ENCODE measurements at places on chromosomes 6 and 20. TPM values are rescaled to one million over a fixed set of nuclear protein-coding genes. Genes with fewer than 3 reads are reported as not detected.

The SLC4A11 gene
- total RNA-seq = 1.2 TPM

The DEFB129 gene
- not detected for total RNA-seq

The PPP1R18 gene
- total RNA-seq = 52.0 TPM

The TENT5A gene
- 42.2 TPM for total RNA-seq

The BANF2 gene
- not detected for total RNA-seq

The GRIK2 gene
- 1.8 TPM for total RNA-seq

The DYNLT2 gene
- 0.45 TPM for total RNA-seq

The HLA-DOB gene
- total RNA-seq = not detected

The OXT gene
- not detected for total RNA-seq

The CALHM4 gene
- not detected for total RNA-seq

The IRF4 gene
- total RNA-seq = not detected

The THEMIS gene
- total RNA-seq = not detected

The RIPPLY2 gene
- under 0.01 TPM for total RNA-seq

The SLC17A1 gene
- total RNA-seq = not detected

The SLC22A3 gene
- 13.5 TPM for total RNA-seq

The ASIP gene
- not detected for total RNA-seq

The XKR7 gene
- not detected for total RNA-seq

The GPR63 gene
- total RNA-seq = 0.08 TPM
